ENCODE measurements at places on chromosomes 4 and X.

GRCh38 chrX:1649621-1650020 lies 34.8 kb downstream of the ASMT start:
- DNase-seq = no peak

DNA sequence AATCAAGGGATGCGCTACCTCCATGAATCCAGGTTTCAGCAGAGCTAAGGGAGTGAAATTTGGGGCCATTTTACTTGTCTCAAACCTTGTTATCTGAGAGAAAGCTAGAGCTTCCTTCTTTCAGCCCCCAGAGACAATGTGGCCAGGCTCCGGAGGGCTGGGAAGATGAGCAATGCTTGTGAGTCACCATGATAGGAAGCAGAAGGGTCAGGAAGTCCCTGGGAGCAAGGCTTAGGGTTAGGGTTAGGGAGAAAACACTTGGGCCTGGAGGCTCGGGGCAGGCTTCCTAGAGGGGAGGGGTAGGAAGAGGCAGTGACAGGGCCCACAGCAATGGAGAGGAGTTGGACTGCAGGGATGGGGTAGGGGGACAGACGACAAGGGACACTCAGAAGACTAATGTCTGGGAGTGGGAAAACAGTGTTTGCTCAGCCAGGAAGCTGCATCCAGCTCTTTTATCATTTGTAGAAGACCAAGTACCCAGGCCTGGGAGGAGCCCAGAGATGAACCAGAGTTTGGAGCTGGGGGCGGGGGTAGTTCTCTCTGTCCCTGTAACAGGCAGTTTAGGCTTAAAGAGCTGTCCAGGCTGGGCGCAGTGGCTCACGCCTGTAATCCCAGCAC lies 16.4 kb upstream of the PORCN start:
- DNase-seq = no peak

GRCh38 chrX:121161501-121161933 lies 114.1 kb downstream of the GLUD2 start:
- DNase-seq = peak; percentile 1

GRCh38 chr4:181672751-181673150 lies 570.5 kb upstream of the TENM3 start:
- DNase-seq = no peak

Measured in stimulated activated CD4-positive, alpha-beta T cell treated with anti-CD3 and anti-CD28 coated beads, Interleukin-1b, Interleukin-23, amount 100 ng/mL, for 1 hour (primary cell).